Esophagus squamous epithelium (tissue), 5 donors: ENCODE measurements at places on chromosomes 5 and 9.

DNA sequence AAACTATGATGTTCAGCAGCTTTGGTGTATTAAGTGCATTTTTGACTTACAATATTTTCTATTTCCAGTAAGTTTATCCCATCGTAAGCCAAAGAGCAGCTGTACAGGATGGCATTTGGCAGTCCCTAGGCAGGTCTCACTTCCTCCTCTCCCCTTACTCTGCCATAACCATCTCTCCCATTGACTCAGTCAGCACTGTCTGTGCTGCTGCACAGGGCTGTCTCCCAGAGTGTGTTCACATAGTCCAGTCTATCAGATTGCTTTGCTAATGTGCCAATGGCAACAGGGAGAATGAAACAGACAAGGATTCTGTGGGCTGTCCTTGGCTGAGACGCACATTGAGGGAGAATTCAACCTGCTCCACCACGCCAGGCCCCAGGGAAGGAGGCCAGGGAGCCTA is 47.0 kb upstream of the CAST start:
- no peak overlapping the region for H3K4me3 ChIP-seq
- DNase-seq, result no peak
- peaks cover 13% of the 10 kb centered on the region for H3K4me1 ChIP-seq
- no peaks in the 10 kb centered on the region for H3K27me3 ChIP-seq
- H3K36me3 ChIP-seq, result no peaks in the 10 kb centered on the region

GRCh38 chr5:90878549-90879196 is 320.1 kb downstream of the ADGRV1 start:
- H3K4me1 ChIP-seq, result peaks cover 4% of the 10 kb centered on the region
- peak overlapping the region; percentile 17 for H3K27ac ChIP-seq
- no peak for DNase-seq
- H3K36me3 ChIP-seq, result no peaks in the 10 kb centered on the region
- H3K27me3 ChIP-seq, result no peaks in the 10 kb centered on the region

GRCh38 chr9:7549249-7549648 is 250.3 kb downstream of the DMAC1 start:
- no peaks in the 10 kb centered on the region for H3K27me3 ChIP-seq
- H3K36me3 ChIP-seq, result no peaks in the 10 kb centered on the region
- H3K27ac ChIP-seq, result no peak overlapping the region
- no peak for DNase-seq

DNA sequence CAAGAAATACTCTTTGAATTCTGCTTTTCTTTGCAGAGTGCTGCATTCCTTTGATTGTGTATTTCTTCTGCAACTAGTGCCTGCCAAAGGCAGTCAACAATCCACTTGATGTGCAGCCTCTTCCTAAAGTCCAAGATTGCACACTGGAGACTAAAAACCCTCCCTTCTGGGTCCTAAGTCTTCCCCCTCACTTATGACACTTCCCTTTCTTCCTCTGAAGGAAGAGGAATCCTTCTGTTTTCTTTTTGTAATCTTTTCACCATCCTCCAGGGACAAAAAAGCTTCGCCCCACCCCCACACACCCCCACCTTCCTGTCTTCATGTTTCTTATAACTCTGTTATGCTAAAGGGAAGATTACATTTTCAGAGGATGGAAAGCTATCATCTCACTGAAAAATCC is 39.9 kb downstream of the WDR36 start:
- H3K4me3 ChIP-seq, result no peak overlapping the region
- no peaks in the 10 kb centered on the region for H3K4me1 ChIP-seq
- no peak overlapping the region for H3K27ac ChIP-seq
- DNase-seq, result no peak

DNA sequence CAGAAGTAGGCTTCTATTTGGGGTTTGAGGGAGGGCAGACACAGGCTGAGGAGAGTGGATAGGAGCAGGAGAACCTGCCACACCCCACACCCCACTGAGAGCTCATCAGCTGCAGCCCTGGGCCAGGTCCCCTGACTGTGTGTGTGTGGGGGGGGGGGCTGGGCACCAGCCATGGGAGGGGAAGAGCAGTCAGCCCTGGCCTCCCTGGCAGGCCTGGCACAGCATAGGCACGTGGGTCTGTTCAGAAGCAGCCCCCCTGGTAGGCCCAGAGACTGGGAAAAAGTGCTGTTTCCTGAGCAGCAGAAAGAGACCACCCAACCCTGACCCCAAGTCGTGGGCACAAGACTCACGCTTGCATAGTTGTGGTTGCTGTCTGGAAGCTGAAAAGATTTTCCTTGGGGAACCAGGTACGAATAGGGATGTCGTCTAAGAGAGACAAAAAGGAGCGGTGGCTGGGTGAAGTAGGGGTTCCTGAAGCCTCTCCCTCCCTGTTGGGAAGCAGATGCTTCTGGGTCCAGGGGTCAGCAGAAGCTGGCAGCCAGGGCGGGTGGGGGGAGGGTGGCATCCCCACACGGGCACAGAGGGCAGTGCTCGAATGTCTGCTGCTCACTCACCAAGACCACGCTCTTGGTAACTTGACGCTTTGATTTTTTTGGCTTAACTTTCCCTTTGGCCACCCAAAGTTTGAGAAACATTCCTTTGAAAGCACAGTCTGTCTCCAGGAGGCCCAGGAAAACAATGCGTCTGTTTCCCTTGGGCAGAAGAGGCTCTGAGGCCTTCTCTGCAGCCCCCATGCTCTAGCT is 2.9 kb downstream of the NSMF start:
- no peak overlapping the region for H3K4me3 ChIP-seq
- H3K4me1 ChIP-seq, result peaks cover 39% of the 10 kb centered on the region
- DNase-seq, result no peak
- peak overlapping the region; percentile 3 for H3K27ac ChIP-seq

GRCh38 chr9:133282464-133283238 is 7.7 kb upstream of the ABO start:
- H3K36me3 ChIP-seq, result no peaks in the 10 kb centered on the region
- H3K27ac ChIP-seq, result no peak overlapping the region
- no peak for DNase-seq

- no peaks in the 10 kb centered on the region for H3K27me3 ChIP-seq
- DNase-seq, result no peak
- peaks cover 12% of the 10 kb centered on the region for H3K4me1 ChIP-seq
- H3K4me3 ChIP-seq, result no peak overlapping the region
- H3K27ac ChIP-seq, result peak overlapping the region; percentile 76
These were observed 96.4 kb upstream of the COL5A1 start for GRCh38 chr9:134545215-134545542.

- H3K4me1 ChIP-seq, result no peaks in the 10 kb centered on the region
- no peak overlapping the region for H3K27ac ChIP-seq
- no peaks in the 10 kb centered on the region for H3K27me3 ChIP-seq
- H3K36me3 ChIP-seq, result peaks cover 23% of the 10 kb centered on the region
- no peak for DNase-seq
- H3K4me3 ChIP-seq, result no peak overlapping the region
These were observed 136.3 kb downstream of the MED27 start for GRCh38 chr9:131943351-131943841.

GRCh38 chr5:65563777-65564176 is 681 bp downstream of the PPWD1 start:
- no peaks in the 10 kb centered on the region for H3K27me3 ChIP-seq
- H3K36me3 ChIP-seq, result no peaks in the 10 kb centered on the region
- H3K4me3 ChIP-seq, result peak overlapping the region; percentile 78
- peak overlapping the region; percentile 84 for H3K27ac ChIP-seq
